ENCODE measurements at places on chromosomes 3 and 15.

GRCh38 chr15:84914909-84915605 is 30.6 kb downstream of the SLC28A1 start:
- DNase-seq, result peak; percentile 46

DNA sequence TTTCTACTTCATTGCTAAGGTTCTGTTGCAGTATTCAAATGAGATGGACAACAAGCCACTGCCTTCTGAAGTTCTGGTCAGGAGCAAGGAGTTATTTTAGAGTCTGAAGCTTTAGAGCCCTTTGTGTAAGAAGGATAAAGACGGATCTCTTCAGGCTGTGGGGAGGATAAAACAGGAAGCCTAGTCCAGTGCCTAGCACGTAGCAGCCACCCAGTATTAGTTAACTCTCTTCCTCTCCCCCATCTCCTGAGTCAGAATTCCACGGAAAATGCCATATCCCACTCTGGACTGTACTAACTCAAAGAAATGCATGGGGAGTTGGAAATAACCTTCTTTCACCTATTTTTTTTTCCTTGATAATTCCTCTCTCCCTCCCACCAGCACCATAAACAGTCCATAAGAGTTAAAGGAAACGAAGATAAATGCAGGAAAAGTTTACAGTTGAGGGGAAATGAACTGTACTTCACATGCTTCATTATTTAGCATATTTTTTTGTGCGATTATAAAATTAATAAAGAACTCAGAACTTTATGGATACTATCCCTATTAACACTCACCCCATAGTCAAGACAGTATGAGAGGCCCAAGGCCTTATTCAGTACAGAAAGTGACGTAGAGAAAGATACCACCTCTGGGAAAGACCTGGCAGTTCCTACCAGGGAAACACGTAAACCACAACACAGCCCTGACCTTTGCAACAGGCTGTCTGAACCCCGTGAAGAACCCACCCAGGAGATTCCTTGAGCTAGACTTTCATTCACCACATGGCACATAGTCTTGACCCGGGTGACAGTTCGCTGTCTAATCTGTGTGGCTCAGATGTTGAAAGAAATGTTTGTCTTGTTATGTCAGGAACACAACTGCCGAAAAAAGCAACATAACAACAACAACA is 9.2 kb downstream of the IGF2BP2 start:
- DNase-seq, result no peak

DNA sequence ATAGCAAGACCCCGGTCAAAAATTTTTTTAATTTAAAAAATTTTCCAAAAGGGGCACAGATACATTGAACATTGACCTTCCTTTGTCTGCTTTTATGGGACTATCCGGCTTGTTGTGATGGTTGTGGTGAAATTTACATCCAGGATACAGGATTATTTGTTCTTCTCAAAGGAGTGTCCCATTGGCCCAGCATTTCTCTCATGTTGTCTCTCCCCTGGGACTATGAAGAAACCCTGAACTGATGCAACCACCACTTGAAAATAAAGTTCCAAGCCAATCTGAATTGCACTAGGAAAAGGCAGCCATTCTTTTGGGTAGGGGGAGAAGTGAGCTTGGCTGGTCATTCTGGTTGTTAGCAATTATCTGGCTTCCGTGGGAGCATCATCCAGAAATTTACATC is 58.4 kb downstream of the PPARG start:
- DNase-seq, result no peak

DNA sequence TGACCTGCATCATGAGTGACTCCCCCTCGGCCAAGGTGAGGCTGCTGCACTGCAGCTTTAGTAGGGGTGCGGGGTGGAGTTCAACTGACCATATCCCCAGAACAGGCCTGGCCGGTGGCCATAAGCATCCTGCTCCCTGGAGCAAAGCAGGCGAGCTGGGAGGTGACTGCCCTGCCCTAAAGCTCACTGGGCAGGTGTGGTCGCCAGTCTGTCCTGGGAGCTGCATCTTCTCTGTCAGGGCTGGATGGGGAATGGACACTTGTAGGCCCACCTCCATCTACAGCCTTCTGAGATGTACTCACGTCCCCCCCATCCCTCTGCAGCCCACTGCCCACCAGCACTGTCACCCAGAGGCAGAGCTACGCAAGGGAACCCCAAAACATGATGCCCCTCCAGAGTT is 14.5 kb downstream of the NBEAL2 start:
- DNase-seq, result no peak

DNA sequence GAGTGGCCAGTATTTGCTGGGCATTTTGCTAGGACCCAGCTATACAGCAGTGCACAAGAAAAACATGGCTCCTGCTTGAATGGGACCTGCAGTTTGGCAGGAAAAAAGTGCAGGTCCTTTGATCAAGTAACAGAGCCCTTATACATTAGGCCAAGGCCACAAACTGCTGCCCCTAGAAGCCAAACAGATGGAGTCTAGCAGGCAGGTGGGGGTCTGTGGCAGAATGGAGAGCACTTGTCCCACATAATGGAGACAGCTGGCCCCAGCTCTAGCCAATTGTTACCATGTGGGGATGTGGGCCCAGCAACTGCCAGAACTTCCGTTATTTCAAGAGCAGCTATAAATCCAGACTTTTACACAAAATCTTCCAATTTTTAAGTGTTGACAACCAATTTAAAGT is 79.3 kb downstream of the SHQ1 start:
- DNase-seq, result no peak
